ENCODE measurements at places on chromosomes 12 and 14.

DNA sequence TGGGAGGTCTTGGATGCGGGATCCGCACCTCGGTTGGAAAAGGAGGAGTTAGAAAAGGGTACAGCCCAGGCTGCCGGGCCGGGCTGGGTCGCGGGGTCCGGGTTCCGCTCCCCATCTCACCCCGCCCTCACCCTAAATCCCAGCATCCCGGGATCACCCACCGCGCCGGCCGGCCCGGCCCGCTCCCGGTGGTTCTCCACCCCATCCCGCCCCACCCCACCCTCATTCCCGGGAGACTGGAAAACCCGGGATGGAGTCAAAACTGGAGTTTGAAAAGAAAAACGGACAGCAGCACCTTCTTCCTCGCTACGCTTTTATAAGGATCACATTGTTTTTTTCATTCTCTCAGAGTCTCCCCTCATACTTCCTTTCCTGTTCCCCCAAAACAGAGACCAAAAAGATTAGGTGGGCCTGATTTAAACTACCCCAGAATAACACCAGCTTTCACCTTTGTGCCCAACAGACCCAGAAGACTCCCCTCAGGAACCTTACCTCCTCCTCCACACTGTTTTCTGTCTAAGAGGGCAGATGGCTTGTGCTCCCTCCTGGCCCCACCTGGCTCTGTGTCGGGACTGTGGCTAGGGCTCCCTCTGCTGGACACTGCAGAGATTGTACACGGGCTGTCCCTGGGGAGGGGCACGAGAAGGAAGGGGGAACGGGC is 2.8 kb downstream of the GLI1 start:
- peak; percentile 93 for DNase-seq

- DNase-seq = peak; percentile 76
These were observed 455.0 kb upstream of the TMEM132C start for GRCh38 chr12:127811988-127812387.

GRCh38 chr14:28767853-28768741 is 1.5 kb downstream of the FOXG1 start:
- DNase-seq = peak; percentile 49

GRCh38 chr14:32339188-32339587 is 10.1 kb downstream of the AKAP6 start:
- no peak for DNase-seq

DNA sequence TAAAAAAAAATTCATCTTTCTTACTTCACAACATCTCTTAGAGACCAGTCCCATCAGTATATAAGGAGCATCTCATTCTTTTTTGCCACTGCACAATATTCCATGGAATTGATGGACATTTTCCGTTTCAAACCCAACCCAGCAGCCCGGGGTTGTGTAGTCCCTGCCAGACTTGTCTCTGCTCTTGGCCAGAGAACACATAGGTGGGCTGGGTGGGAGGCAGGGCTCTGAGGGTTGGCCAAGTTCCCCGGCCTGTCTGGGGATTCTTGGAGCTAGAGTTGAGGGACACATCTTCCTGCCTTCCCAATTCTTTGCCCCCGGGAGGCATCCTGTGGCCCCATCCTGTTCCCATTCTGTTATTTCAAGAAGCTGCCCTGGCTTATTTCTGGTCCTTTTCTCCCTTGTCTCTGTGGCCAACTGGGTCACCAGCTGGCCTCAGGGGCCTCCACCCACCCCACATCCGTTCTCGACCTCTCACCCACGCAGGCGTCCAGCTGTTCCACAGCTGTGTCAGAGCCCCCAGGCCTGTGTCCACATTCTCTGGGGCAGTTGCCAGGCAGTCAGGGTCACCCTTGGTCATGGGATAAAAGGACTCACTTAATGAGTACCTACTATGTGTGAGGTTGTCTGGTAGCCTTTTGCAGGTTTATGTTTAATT is 52.0 kb upstream of the CCDC63 start:
- no peak for DNase-seq

DNA sequence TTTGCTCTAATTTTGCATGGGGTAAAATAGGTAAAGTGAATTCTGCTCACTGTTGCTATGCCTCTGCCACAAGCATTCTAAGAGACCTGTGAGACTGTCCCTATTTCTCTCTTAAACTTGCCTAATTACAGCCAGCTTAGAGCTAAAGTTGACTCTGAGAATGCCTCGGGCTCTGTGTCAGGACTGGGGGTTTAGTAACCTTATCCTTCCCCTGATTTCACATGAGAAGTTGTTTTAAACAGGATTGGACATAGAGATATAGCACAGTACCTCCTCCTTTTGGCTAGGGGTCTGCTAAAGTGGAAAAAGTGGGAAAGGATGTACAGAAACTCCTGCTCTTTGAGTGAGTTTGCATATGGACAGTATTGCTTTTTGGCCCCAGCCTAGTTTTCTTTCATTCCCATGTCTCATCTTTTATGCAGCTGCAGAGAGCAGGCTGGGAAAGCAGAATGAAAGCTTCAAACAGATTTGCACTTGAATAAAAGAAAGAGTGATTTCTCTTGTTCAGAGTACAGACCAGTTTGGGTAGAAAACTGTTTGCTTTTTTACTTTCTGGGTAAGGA is 122.0 kb downstream of the RAD51B start:
- peak; percentile 20 for DNase-seq

- DNase-seq = no peak
These were observed 571 bp downstream of the ZNF891 start for GRCh38 chr12:133129368-133130037.

GRCh38 chr12:98439471-98439951 is 75.9 kb upstream of the TMPO start:
- DNase-seq = no peak

DNA sequence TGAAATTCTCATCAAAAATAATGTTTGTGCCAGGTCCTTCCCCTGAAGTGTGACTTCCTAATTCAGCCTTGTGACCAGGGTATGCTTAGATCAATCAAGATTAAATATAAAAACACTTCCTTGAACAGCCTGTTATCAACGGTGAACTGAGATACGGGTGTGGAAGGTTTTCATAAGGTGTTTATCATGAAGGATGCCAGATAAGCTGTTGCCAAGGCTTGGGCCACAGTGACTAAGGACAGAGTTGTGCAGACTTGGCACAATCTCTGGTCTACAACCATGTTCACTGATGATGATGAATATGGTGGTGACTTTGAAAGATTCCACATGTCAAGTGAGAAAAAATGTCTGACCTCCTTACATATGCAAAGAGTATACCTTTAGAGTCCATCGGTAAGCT is 51.3 kb upstream of the LIN7A start:
- no peak for DNase-seq

GRCh38 chr12:24948757-24949722 is at the start of gene BCAT1:
BCAT1 (minus strand) TSS chr12:24949101; CDS start chr12:24948932, 169 bp downstream.
- peak; percentile 79 for DNase-seq

GRCh38 chr12:78146365-78146772 is 315.7 kb downstream of the NAV3 start:
- peak; percentile 52 for DNase-seq

DNA sequence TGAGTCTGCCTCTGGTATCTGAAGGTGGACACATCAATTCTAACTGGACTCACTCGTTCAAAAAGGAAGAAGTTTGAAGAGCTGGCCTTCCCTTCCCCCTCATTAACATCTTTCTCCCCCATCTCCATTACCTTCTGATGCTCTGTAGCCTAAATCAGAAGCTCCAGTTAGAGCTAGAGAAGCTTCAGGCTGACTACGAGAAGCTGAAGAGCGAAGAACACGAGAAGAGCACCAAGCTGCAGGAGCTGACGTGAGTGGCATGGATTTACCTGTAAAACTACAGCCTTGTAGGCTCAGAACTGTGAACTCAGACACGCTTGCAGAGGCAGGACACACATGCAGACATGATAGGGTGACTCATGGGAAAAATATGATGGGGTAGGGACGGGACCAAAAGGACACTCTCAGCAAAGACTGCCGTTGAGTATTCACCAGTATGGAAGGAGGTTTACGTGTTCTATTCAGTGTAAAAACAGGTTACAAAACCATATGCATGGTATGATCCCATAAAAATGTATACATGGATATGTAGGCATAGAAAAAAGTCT is 14.3 kb upstream of the PIP4K2C start:
- DNase-seq = no peak

DNA sequence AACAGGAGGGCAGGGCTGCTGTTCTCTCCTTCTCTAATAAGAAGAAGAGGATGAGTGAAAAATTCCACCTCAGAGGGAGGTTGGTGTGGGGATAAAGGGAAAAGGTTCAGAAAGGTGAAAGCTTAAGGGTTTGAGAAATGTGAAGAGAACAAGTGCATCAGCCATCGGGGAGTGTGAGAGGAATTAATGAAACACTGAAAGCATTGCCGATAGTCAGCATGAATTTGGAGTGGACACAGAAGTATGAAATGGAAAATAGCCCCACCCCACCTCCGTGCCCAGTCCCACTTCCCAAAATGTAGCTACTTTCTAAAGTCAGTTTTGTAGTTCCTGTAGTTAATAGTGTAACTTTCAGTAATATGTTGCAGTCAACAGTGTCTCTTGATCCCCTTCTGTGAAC is 33.4 kb downstream of the DIP2B start:
- DNase-seq = no peak

- DNase-seq = peak; percentile 51
These were observed 85.0 kb downstream of the SYNE3 start for GRCh38 chr14:95431199-95432143.

DNA sequence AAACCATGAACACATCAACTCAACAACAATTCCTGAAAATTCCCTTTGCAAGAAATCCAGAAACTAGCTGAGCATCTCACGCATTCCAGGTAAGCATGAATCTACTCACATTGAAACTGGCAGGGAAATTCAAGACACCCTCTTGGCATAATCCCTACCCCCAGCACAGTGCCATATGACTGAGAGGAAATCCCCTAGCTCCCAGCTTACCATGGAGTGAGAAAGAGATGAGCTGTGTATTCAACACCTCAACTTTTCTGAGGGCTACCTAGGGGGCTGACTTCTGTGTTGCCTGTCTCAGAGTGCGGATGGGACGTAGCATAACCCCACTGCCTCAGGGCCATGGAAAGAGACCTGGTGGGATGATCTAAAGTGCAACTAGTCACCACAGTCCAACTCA is 37.7 kb upstream of the GPR132 start:
- no peak for DNase-seq

- DNase-seq = no peak
These were observed 68.9 kb upstream of the YARS2 start for GRCh38 chr12:32824596-32824995.

DNA sequence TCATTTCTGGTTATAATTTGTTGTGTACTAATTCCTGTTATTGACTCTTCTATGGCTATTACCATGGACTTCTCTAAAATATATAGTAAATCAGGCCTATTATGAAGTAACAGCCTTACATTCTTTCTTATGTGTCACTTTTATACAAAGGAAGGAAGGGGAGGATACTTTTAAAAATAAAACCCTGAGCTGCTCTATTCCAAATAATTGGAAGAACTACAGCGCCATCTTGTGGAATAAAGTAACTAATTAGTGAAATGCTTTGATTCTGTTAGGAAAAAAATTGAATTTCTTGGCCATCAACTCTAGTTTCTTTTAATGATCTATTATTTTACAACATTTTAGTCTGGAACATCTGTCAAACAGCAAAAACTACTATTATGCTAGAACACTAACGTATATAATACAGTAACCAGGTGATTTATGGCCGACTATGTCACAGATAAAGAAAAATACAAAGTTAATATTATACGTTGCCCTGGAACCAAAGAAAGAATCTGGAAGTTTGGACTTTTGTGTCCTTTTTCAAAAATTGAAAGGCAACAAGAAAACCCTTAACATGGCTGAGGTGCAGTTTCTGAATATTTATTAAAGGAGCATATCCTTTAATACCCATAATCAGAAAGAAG is 55.0 kb upstream of the NELL2 start:
- DNase-seq = peak; percentile 88

DNA sequence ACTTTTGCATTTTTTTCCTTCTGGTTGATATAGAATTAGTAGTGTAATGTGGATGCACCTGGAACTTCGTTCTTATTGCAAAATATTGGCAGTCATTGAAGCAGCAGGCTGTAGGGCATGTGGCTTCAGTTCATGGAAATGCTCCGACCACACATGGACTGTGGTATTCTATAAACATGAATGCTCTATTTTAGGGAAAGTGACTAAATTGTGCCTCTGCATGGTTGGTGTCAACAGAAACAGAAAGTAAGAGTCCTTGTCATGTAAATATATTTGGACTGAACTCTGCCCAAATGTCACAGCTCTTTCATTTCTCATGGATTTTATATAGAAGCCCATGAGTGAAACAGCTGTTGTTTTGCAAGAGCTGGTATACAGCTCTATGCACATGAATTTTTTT is 917.0 kb downstream of the LRFN5 start:
- DNase-seq = no peak

- DNase-seq = no peak
These were observed 340.1 kb downstream of the BCL11B start for GRCh38 chr14:98931911-98932310.

DNA sequence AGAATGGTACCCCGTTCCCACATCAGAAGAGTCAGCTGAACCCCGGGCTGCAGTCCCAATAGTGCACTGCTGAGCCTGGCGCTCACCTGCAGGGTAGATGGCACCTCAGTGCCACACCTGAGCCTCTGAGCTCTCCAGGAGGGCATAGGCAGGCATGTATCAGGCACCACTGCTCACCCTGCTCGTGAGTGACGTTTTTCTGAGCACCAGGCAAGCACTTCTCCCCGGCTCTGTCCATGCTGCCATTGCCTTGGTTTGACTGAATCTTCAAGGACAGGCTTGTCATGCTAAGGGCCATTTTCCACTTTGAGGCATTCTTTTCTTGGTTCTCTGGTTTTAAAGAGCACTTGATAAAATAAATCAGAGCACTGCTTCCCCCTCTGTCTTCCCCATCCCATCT is 161.6 kb upstream of the PRMT8 start:
- no peak for DNase-seq

- DNase-seq = no peak
These were observed 55.1 kb downstream of the PPP1R36 start for GRCh38 chr14:64604881-64605280.

DNA sequence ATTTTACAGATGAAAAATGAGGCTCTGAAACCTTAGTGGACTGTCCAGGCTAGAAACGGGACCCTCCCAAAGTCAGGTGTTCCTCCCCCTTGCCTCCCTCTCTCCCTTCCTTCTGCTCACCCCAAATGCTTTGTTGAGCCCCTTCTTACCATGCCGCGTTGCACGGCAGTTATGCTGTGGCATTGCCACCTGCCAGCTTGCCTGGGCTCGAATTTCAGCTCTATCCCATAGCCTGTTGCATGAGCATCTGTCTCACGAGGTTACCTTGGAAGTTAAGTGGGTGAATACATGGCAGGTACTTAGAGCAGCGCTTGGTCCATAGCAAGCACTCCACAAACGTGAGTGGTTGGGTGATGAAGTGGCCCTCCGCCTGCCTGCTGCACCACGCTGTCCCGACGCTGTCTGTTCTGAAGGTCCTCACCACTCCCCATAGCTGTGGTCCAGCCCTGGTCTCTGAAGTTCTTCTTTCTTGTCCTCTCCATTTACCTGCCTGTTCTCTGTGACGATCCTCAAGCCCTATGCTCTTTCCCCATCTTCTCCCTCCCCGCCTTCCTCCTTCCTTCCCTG is 269.9 kb downstream of the CACNA1C start:
- no peak for DNase-seq
